ENCODE measurements at places on chromosomes 13 and 19.
A peak's percentile ranks its signal among the peaks of the same experiment; 100 is the strongest.

GRCh38 chr19:31351855-31352195 is 2.6 kb upstream of the TSHZ3 start:
- no peak for DNase-seq

GRCh38 chr19:932648-933552 is 7.1 kb downstream of the ARID3A start:
- peak; percentile 49 for DNase-seq

- DNase-seq, result no peak
Measured at GRCh38 chr19:38170334-38170733, 53.7 kb downstream of the DPF1 start.

GRCh38 chr19:8557642-8558238 is 19.5 kb downstream of the MYO1F start:
- DNase-seq, result no peak

DNA sequence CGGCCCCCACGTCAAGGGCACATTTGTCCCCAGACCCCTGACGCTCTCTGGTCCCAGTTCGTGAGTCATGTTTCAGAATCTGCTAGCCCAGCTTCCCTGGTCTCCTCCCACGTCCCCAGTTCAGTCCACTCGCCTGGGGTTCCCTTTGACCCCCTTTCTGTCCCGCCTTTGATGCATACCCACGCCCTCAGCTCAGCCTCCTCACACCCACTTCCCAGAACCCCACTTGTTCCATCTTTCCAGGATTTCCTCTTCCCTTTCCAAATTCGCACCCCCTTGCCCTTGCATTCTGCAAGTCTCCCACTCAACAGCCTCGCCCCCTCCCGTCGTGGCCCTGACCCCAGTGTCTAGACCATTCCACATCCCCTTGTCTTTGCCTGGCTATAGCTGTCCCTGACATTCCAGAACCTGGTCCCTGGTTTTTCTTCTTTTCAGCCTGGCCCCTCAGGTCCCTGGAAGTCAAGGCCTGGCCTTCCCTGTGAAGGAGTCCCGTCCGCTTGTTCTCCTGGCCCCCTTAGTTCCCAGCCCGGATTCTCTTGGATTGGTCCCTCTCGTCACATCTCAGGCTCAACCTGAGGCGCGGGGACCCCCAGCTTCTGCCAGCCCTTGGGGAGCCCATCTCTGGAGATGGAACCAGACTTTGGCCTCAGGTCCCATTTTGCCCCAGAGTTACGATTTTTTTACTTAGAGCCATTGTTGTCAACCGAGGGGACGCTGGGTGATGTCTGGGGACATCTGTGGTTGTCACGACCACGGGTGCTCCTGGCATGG is 1.3 kb downstream of the NCLN start:
- no peak for DNase-seq

- DNase-seq, result no peak
Measured at GRCh38 chr19:53878776-53879139, 3.2 kb upstream of the PRKCG start.

- DNase-seq, result no peak
Measured at GRCh38 chr19:8367327-8368001, 3.5 kb downstream of the ANGPTL4 start.

GRCh38 chr13:23660249-23660648 is 90.0 kb downstream of the TNFRSF19 start:
- no peak for DNase-seq

DNA sequence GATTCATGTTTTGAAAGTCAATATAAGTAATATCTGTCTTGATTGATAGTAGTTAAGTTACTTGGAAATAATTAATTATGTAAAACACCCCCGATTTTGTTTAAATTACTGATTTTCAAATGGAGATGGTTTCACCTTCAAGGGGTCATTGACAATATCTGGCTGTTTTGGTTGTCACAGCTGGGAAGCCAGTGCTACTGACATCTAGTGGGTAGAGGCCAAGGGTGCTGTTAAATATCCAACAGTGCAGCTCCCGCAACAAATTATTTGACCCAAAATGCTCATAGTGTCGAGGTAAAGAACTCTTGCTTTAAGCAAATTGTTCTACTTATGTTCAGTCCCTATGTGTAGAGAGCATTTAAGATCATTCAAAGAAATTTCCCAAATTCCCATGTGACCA is 50.6 kb upstream of the PCDH20 start:
- DNase-seq, result no peak

- DNase-seq, result no peak
Measured at GRCh38 chr13:105047676-105048295, 1487.7 kb downstream of the EFNB2 start.

DNA sequence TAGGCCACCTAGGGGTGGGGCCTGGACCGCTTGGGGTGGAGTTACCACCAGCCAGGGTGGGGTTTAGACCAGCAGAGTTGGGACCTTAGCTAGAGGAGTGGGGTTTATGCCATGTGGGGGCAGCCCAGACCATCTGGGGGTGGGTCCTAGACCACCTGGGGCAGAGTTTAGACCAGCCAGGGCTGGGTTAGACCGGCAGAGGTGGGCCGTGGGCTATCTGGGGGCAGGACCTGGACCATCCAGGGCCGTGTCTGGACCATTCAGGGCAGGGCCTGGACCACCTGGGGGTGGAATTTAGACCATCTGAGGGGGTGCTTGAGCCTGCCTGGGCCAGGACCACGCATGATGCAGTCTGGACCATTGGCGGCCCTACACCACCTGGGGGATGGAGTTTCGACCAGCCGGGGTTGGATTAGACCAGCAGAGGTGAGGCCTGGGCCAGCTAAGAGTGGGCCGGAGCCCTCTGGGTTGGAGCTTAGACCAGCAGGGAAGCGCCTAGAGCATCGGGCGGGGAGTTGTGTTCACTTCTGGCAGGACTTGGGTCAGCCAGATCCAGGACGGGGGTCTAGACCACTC is 10.0 kb upstream of the CACNG6 start:
- DNase-seq, result no peak

DNA sequence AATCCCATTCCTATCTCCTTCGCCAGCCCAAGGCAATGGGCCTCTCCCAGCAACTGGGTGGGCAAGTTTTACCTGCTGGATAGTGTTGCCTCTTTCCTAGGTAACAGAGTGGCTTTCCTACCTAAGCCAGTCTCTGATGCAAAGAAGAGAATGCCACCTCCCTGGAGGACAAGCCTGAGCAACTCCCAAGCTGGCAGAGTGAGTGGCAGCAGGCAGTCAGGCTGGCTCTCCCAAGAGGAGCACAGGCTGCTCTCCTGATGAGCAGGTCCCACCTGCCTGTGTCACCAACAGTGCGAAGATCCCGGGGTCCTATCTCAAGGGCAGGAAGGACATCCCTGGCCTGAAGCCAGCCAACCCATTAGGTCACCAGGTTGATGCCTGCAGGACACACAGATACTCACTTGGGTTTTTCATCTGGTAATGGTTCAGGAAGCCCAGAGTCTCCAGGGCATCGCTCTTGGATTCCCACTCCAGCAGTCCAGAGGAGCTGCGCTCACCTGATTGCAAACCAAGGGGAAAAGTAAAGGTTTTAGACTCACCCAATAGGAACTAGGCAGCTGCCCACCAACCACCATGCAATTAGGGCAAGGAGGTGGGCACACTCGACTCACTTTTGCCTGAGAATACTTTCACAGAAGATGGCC is 5.5 kb upstream of the ECH1 start:
- no peak for DNase-seq

DNA sequence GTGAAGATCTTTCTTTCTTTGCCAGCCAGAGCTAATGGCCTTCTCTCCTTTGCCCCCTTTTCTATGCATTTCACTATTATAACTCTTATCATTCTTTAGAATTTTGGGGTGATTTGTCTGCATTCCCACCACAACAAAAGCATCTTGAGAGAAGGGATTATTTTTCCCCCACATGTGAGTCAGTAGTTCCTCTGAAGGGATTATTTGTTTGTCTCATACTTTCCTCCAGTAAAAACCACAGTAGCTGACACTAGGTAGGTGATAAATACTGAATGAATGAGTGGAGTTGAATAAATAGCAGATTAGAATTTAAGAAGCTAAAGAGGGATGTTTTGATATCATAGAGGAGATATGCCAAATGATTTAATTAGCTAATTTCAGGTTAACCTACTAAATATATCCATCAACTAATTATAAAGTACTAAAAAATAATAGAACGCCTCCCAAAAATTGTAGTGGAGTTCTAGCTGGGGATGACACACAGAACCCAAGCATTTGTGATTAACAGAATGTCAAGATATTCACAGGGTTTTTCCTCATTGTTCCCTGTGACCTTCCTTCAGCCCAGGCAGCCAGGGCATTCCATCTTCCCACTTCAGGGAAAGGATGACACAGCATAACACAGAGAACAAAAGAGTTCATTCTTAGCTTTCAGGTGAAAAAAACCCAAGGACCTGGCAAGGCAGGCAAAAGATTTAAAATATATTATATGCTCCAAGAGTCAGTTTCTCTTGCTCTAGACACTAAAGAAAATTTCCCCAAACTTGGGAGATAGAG is 3.5 kb upstream of the TBC1D4 start:
- no peak for DNase-seq

DNA sequence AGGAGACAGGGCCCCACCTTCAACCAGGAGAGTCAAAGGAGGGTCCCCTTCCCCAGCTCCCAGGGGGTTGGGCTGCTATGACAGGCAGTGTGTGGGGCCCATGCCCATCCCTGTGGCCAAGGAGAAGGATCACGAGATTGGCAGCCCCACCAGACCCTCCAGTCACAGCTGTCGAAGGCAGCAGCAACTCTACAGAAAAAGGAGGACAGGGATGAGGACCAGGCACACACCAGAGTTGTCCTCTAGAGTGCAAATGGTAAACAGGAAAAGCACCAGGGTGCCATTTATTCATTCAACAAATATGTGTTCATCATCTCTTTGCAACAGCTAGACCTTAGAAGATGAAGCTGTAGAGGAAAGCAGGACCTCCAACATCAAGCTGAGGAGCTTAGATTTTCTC is 4.1 kb downstream of the PTH2 start:
- no peak for DNase-seq

DNA sequence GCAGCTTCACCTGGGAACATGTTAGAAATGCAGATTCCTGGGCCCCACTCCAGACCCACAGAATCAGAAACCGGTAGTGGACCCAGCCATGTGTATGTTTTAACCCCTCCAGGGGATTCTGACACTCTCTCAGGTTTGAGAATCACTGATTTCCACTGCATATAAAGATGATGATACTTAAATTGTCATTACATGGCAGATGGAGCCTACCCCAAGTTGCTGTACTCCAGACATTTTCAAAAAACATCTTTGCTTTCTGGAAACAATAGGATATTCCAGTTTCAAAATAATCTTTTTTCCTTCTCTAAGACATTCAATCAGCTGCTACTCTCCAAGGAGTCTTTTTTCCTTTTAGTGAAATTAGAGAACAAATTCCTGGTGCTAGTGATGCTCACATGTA is 48.6 kb upstream of the RGCC start:
- DNase-seq, result no peak

- DNase-seq, result peak; percentile 24
Measured at GRCh38 chr13:26784704-26785639, 24.4 kb upstream of the GPR12 start.

GRCh38 chr19:41175801-41176777 is 16.9 kb upstream of the CYP2S1 start:
- DNase-seq, result peak; percentile 38

Measured in activated T-cell treated with anti-CD3 and anti-CD28 coated beads, Interleukin-2, amount 50 U/mL, for 48 hours (primary cell).